Stimulated activated naive CD8-positive, alpha-beta T cell treated with anti-CD3 and anti-CD28 coated beads, Interleukin-15, Interleukin-2, amounts not matched to agents 100 U/mL and 50 U/mL, for 24 hours (primary cell): ENCODE measurements at places on chromosomes 5 and 9.

DNA sequence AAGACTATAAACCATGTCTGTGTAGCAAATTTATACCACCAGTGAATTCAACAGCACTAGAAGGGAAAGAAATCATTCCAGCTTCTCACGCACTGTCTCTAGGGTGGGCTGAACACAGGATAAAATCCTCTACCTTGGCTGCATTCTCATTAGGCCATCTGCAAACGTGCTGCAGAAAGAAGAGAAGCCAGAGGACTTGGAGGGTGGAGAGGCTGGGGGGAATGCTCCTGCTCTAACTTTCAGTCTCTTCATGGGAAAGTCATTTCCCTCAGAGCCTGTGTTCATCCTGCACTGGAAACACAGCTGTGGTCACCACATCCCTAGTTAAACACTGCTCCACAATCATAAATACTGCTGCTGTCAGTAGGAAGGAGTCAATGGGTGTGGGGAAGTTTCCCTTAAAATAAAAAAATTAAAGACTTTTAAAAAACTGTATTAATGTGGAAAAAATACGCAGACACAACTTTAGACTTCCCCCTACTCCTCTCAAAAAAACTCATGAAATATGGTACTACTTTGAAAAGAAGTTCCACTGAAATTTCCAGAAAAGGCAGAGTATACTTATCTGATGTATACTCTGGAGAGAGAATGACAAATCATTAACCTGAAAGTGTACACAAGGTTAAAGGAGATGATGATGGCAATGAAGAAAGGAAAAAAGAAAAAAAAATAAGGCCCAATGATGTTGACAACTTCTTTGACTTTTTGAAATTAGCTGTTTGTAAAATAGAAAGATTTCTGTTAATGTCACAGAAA is 46.8 kb downstream of the LHFPL2 start:
- no peak for DNase-seq

- no peak for DNase-seq
Observed at GRCh38 chr5:153775923-153776322, 262.8 kb downstream of the FAM114A2 start.

DNA sequence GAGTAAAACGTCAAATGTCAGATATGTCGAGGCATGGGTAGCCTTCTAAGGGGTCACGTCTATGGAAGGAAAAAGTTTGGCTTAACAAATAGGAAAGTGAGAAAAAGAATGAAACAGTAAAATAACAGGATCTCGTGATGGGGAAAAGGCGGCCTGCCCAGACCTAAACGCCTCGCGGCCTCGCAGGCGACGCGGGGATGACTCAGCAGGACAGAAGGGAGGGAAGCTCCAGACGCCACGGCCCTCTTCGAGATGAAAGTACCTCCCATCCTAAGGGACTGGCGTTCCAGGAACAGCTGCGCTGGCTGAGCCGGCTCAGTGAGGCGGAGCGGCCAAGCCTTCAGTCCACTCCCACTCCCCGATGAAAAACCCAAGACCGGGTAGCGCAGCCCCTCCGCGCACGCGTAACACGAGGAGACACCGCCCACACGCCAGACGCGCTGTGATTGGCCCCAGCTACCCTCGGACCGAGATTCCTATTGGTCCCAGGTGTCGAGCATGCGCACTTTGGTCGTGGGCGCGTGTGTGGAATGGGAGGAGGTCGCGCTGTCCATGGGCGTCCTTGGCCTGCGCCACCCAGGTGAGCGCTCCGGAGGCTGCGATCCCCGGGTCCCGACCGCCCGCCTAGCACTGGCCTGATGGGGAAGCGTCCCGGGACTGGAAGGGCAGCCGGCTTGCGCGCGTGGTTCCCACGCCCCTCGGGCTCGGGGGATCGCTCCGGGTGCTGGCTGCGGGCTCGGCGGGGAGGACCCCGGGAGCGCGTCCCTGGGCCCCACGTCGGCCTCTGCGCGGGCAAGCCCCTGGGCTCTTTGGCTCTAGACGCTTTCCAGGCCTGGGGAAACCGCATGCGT is 588.5 kb downstream of the MTRR start:
- peak; percentile 84 for DNase-seq

- DNase-seq = no peak
Observed at GRCh38 chr5:133081703-133082102, 29.9 kb downstream of the HSPA4 start.

DNA sequence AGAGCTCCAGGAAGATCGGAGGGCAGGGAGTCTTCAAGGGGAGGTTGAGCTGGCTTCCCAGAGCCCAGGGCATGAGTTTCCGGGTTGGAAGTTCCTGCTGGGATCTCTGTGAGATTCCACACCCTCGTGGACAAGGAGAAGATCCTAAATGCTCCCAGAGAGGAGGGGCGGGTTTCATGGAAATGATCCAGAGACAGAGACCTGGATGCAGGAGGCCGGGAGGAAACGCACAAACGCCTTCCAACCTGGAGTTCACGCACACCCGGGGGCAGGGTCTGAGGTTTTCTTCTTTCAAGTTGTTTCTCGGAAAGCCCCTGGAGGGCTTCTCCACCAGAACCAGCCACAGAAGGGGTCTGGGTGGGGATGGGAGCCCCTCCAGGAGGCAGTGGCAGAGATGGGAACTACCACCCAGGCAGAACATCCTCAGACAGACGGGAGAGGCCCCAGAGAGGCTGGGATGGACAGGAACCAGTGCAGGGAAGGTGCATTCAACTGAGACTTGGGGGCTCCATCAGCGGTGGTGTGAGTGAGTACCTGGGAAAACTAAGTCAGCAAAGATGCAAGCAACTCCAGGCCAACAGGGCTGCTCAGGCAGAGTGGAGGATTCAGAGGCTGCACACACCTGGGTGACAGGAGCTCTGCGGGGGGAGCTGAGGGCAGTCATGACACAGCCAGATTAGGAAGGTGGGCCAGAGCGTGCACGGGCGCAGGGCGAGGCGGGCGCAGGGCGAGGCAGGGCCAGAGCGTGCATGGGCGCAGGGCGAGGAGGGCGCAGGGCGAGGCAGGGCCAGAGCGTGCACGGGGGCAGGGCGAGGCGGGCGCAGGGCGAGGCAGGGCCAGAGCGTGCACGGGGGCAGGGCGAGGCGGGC is 52.1 kb upstream of the EXOC3 start:
- DNase-seq = no peak

DNA sequence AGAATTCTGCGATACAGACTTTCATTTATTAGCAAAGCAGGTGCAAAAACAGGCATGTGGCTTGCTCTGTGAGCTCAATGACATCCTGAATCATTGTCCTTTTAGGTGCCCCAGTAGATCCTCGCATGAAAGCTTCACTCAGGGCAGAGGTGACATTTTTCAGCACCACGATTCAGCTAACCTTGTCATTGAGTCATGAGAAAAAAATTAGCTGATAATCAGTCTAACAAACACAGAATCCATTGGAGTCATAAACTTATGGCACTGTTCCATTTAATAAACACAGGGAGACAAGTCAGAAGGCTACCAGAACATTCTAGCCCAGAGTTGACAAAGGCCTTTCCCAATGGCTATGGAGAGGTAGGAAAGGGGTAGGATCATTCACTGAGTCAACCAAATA is 104.8 kb upstream of the RAD23B start:
- DNase-seq = no peak

GRCh38 chr5:135443161-135443960 is 3.8 kb downstream of the DCANP1 start:
- no peak for DNase-seq

GRCh38 chr5:118095115-118095514 is 893.2 kb downstream of the DTWD2 start:
- no peak for DNase-seq

- no peak for DNase-seq
Observed at GRCh38 chr9:81782313-81782995, 93.1 kb upstream of the TLE1 start.

GRCh38 chr9:112793213-112793810 is 42.8 kb downstream of the SNX30 start:
- DNase-seq = peak; percentile 88

GRCh38 chr9:137715321-137715720 is 96.5 kb downstream of the EHMT1 start:
- DNase-seq = no peak

- no peak for DNase-seq
Observed at GRCh38 chr5:94113-94892, 2.3 kb downstream of the PLEKHG4B start.

- no peak for DNase-seq
Observed at GRCh38 chr9:126561582-126561981, 52.1 kb upstream of the LMX1B start.

DNA sequence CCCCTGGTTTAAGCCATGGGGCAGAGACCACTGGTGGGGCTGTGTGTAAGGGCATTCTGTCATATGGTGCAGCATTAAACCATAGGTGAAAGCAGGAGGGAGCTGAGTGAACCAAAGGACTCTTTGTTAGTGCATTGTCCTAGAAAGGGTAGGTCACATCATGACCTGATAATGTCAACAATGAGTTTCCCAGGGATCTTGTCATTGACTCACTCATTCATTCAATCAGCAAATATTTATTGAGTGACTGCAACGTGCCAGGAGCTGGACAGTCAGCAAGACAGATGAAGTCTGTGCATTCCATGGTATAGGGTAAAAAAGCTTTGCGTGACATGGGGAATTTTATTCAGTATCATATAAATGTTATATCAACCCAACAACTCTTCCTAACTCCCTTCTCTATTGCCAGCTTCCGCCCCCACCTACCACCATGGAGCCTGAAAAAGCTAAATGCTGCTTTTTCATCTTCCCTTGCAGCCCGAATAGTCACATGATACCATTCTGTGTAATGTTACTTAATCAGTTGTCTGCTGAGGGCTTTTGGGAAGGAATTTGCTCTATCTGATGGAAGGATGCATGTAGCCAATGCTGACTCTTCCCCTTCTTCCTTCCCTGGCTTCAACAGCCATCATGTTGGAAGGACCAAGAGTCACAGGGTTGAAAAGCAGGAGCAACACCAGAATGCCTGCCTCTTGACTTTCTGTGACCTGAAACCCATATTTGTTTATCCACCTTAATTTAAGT is 11.5 kb upstream of the OTULINL start:
- no peak for DNase-seq

GRCh38 chr9:8924562-8924961 is 1125.0 kb upstream of the DMAC1 start:
- no peak for DNase-seq

DNA sequence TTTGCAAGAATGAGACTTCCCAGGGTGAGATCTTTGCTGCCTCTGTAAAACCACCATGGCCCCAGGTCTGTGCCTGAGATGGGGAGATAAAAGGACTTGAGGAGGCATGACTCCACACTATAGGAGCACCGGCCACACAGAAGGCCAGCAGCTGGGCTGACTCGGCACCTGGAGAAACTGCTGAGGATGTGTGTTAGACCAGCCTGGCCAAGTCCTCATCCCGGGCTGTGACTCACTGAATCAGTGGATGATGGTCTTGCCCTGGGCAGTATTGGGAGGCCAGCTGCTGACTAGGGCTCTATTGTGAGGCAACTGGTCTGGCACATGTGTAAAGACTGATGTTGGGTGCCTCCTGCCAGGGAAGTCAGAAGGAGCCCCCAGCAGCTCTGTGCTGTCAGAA is 286.2 kb downstream of the ACTL7B start:
- DNase-seq = no peak

GRCh38 chr9:118455788-118456187 is 751.6 kb downstream of the TLR4 start:
- no peak for DNase-seq

- DNase-seq = peak; percentile 47
Observed at GRCh38 chr9:78031444-78031892, at the start of gene GNAQ. GNAQ (minus strand) TSS chr9:78031811; CDS start chr9:78031235, 576 bp downstream.

DNA sequence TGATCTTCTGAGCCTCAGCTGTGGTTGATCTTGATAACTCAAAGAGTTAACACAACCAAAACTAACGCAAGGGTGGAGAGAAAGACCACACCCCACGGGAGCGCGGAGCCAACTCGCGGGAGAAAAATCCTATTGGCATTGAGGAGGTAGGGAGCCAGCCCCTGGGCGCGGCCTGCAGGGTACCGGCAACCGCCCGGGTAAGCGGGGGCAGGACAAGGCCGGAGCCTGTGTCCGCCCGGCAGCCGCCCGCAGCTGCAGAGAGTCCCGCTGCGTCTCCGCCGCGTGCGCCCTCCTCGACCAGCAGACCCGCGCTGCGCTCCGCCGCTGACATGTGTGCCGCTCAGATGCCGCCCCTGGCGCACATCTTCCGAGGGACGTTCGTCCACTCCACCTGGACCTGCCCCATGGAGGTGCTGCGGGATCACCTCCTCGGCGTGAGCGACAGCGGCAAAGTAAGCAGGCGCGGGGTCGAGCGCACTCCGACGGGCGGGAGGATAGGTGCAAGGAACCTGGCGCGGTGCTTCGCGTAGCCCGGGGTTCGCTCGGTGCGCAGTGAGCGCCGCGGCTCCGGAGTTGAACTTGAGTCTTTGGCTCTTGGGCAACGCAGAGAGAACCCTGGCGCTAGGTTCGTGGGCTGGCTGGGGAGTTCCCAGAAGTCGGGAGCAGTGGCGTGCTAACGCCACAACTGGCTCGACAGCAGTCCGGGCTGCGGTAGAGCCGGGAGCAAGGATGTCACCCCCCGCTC is at the start of gene GDA:
Gene GDA, plus strand, starts transcription at position 210 of the 745 bp plus-strand sequence. Its CDS starts 120 bp downstream, at position 330.
- no peak for DNase-seq

- DNase-seq = no peak
Observed at GRCh38 chr9:108722396-108722795, 133.4 kb downstream of the ACTL7B start.

- DNase-seq = peak; percentile 87
Observed at GRCh38 chr5:112921833-112922817, at the start of gene REEP5. REEP5 (minus strand) TSS chr5:112922227; CDS start chr5:112922190, 37 bp downstream.

GRCh38 chr5:125336401-125336800 is 590.0 kb upstream of the ZNF608 start:
- DNase-seq = no peak

DNA sequence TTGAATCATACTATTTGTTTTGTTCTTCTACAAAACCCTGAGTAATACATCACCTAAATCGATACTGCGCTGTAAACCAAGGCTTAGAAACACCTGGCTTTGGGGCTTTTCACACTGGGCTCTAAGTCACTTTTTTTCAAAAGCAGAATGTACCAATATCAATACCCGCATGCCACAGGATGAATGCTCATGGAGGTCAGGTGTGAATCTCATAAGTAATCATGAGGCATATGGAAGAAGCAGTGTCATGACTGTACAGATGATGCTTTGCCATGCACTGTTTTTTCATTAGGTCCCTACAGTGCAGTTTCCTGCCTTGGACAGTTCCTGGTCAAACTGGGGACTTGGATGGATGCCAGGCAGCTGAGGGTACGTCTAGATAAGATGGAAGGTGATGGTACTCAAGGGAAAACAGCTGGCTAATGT is 49.0 kb upstream of the ATG10 start:
- no peak for DNase-seq

GRCh38 chr5:101067429-101067828 is 164.3 kb upstream of the ST8SIA4 start:
- DNase-seq = no peak
